NCI-H446 treated with DMSO at 0.1 percent for 48 hours (cell line): ENCODE measurements at places on chromosomes 3 and 15.

DNA sequence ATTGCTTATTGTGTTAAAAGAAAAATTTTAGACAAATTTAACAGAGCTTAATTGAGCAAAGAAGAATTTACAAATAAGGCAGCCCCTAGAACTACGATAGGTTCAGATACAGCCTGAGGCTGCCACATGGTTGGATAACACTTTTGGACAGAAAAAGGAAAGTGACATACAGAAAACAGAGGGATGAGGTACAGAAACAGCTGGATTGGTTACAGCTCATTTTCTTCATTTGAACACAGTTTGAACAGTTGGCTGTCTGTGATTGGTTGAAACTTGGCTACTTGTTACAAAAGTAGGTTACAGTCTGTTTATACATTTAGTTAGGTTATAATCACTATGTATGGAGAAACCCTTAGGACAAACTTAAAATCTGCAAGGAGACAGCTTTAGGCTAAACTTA lies 46.0 kb downstream of the STARD9 start:
- no peak for DNase-seq

- DNase-seq: no peak
These were observed 80.1 kb downstream of the SSR3 start for GRCh38 chr3:156474560-156475389.

DNA sequence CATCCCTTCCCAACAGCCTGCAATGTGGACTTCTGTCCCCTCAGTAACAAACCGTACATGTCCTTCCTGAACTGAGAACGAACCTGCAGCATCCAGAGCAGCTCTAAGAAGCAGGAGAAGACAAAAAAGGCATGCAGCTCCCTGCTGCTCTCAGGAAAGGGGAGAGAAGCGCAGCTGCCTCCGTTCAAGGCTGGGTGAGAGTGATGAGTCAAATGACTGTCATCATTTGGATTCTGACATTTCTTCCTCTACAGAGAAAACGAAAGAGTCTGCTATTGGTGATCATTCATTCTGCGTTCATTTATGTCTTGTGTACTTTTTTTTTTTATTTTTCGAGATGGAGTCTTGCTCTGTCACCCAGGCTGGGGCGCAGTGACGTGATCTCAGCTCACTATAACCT lies 677.8 kb downstream of the FHIT start:
- no peak for DNase-seq

- DNase-seq: no peak
These were observed 42.6 kb downstream of the CLDN1 start for GRCh38 chr3:190279690-190280089.

- DNase-seq: no peak
These were observed 94.5 kb downstream of the CHCHD6 start for GRCh38 chr3:126798521-126798920.
